ENCODE measurements at places on chromosomes 1 and 21.

DNA sequence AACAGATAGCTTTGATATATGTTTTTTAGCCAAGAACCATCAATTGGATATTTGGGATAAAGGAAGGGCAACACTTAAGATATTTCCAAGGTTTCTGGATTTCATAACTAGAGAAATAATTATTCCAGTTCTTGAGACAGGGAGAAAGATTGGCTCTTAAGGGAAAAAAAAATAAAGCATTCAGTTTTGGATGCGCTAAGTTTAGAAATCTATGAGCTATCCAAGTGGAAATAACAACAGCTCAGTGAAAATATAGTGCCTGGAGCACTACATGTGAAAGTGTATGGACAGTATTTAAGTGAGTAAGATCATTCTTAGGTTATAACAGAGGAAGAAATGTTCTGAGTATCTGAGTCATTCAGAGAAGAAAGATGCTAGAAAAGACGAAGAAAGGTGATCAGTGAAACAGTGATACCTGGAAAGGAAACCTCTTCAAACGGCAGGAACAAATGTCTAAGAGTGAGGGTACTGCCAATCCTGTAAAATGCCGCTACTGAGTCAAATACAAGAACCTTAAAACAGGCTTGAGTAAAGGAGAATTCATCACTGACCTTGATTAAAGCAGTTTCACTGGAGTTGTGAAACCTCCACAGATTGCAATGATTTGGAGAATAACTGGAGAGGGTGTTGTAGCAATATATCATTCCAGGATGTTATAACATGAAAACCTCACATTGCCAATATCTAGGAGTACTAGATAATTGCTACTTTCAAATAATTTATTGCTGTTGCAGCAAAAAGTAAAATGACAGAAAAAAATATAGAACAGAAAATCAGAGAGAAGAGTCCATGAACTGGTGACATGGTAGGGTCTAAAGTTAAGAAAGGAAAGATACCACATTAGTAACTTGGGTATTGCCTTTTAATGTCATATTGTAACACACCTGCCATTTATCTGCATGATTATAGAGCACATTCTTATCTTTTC is 482.1 kb upstream of the RGS18 start:
- DNase-seq: no peak

DNA sequence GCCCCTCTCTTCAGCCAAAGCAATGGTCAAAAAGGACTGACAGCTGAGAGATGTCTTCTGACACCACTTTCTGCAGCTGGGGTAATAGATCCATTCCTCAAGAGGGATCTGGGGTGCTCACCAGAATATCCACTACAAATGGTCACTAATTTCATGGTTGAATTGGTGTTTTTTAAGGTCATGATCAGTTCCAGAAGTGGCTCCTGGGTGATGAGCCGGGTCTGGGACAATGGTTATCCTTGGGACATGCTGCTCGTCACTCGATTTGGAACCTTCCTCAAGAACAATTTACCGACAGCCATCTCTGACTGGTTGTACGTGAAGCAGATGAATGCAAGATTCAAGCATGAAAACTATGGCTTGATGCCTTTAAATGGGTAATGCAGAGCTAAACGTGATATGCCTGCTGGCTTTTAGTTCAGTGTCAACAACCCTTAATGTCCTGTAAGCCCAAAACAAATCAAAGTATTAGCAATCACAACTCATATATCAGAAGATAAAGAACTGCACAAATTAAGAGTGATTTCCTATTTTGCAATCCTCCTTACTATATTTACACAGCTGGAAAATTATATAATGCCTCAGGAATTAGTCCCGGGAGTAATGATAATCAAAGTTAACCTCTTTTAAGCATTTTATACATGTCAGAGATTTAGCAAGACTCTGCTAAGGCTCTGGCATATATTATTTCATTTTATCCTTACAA is 20.1 kb downstream of the FMO3 start:
- DNase-seq: no peak

GRCh38 chr1:35706846-35707600 is 11.7 kb downstream of the C1orf216 start:
- no peak for DNase-seq

- no peak for DNase-seq
Observed at GRCh38 chr1:93615582-93616150, 66.0 kb downstream of the BCAR3 start.

- no peak for DNase-seq
Observed at GRCh38 chr1:169307176-169307575, 60.4 kb downstream of the NME7 start.

GRCh38 chr1:24901791-24902470 is 28.1 kb downstream of the RUNX3 start:
- DNase-seq: no peak

DNA sequence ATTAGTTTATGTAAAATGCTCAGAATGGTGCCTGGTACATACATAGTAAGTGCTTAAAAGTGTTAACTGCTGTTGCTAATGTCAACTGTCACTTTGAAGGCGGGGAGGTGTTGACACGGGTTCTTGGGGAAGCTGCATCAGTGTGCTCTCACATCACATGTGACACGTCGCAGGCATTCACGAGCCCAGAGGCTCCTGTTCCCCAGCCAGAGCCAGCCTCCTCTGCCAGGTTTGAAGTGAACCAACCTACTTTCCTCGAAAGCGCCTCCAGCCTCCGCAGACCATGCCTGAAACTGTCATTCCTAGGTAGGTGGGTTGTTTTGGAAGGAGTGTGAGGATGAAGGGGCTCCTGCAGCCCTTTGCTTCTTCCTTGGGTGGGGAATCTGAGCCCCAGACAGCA is 13.8 kb downstream of the GALNT2 start:
- DNase-seq: no peak

DNA sequence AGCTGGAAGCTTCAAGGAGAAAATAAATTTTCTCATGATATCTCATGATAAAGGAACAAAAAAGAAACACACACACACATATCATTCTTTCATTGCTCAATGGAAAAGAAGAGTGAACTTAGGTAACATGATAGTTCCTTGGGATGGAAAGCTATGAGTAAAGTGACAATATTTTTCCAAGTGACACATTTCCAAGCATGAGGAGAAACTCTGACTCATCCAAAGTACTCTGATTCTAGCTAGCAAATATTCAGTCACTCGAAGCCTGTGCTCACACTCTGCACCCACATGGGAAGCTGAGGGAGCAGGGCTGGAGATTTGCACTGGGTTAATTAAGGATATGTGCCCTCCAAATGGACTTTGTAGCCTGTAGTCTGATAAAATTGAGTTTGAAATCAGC is 222.4 kb downstream of the LRRC40 start:
- DNase-seq: no peak

DNA sequence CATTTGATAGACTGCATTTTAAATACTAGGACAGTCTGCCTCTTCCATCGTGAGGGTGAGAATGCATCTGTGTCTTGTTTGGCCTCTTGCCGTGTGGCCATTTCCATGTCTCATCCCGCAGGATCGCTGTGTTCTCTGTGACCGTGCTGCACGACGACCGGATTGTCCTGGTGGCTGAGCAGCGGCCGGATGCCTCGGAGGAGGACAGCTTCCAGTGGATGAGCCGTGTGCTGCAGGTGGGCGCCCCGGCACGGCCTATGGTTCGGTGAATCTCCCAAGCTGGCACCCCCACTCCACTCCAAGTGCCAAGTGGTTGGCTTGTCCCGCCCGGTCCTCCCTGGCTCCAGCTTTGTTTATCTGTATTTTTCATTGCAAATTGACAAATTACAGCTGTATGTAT is 55.2 kb downstream of the S100B start:
- no peak for DNase-seq

DNA sequence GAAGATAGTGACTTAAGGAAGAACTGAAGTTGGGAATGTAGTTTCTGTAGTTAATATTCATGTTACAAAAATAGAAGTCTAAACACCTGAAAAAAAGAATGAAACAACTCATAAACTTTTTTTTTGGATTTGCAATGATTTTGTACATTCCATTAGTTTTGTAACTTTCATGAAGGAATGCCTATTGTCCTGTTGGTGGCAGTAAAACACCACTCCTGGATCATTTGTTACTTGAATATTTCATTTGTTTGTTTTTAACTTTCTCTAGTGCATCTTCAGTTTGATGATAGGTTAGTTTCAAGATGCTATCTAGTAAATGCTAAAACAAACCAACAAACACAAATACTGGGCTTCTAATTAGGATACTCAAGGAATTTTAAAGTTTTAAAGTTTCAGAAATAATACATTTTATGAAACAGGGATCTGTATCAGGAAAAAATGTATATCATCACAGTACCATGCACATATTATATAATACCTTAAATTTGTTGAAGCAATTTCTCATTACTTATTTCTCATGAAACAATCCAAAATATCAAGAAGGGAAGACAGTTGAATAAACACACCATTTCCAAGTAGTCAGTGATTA is 229.7 kb upstream of the CACYBP start:
- DNase-seq: no peak

DNA sequence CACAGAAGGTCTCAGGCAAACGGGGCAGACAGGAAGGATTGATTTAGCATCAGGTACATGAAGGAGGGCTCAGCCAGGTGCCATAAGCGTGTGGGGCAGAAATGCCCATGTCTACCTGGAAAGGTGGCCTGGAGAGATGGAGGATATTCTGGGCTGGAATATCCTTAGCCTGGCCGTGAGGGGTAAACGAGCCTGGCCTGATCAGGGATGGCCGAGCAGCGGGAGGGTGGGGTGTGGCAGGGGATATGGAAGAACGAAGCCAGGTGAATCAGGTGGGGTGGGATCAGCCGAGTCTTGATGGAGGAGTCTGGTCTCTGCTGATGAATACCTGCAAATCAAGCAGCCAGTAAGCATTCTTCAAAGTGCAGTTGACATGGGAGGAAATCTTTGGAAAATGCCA is 35.5 kb upstream of the TTC22 start:
- no peak for DNase-seq

DNA sequence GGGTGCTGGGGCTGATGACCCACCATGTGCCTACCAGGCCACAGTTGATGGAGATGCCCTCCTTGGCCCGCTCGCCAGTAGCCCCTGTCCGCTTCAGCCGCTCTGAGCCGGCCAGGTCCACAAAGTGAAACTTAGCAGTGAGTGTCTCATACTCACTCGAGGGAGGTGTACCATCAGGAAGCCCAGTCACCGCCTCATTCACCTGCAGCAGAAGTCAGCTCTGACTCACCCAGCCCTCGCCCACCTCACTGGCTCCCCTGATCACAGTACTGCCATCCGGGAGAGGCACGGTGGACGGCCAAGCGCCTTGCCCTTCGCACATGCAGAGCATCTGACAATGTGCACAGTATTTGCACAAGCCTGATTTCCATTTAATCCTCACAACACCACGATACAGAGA is 18.8 kb downstream of the KIF21B start:
- DNase-seq: no peak

DNA sequence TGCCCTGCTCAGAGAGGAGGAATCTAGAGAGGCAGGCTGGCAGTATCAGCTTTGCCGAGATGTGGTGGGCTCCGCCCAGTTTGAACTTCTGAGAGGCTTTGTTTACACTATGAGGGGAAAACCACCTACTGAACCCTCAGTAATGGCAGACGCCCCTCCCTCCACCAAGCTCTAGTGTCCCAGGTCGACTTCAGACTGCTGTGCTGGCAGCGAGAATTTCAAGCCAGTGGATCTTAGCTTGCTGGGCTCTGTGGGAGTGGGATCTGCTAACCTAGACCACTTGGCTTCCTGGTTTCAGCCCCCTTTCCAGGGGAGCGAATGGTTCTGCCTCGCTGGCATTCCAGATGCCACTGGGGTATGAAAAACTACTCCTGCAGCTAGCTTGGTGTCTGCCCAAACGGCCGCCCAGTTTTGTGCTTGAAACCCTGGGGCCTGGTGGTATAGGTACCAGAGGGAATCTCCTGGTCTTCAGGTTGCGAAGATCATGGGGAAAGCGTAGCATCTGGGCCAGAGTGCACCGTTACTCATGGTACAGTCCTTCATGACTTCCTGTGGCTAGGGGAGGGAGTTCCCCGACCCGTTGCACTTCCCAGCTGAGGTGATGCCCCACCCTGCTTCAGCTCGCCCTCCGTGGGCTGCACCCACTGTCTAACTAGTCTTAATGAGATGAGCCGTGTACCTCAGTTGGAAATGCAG is 43.6 kb downstream of the C21orf91 start:
- DNase-seq: no peak

DNA sequence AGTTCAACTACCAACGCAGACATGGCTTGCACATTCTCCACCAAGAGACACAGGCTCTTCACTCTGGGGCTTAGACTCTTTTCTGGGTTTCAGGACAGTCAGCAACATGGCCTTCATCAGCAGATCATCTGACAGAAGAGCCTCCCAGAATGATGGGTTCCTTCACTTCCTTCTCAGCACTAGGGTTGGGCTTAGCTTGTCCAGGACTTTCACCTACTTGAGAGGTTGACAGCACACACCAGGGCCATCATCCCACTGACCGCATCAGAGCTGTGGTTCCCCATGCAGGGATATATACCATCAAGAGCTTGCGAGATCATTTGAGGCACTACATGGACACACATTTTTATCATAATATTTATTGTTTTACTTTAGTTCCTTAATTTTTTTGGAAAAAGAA is 10.4 kb upstream of the NCF2 start:
- no peak for DNase-seq

DNA sequence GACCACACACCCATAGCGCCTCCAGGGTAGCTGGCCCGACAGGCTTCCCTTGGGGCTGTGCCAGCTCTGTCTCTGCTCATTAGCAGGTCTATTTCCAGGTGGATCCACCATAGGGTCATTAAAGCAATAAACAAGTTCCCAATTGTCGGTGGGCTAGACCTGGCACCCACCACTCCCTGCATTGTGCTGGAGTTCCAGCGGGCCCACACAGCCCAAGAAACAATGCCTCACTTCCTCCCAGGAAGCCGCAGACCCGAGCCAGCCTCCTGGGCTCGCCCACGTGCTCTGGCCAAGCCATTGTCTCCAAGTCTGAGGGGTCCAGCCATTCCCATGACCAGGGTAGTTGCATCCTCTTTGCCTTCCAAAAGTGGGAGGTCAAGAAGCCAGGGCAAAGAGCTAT is 27.5 kb upstream of the SOX13 start:
- DNase-seq: no peak

DNA sequence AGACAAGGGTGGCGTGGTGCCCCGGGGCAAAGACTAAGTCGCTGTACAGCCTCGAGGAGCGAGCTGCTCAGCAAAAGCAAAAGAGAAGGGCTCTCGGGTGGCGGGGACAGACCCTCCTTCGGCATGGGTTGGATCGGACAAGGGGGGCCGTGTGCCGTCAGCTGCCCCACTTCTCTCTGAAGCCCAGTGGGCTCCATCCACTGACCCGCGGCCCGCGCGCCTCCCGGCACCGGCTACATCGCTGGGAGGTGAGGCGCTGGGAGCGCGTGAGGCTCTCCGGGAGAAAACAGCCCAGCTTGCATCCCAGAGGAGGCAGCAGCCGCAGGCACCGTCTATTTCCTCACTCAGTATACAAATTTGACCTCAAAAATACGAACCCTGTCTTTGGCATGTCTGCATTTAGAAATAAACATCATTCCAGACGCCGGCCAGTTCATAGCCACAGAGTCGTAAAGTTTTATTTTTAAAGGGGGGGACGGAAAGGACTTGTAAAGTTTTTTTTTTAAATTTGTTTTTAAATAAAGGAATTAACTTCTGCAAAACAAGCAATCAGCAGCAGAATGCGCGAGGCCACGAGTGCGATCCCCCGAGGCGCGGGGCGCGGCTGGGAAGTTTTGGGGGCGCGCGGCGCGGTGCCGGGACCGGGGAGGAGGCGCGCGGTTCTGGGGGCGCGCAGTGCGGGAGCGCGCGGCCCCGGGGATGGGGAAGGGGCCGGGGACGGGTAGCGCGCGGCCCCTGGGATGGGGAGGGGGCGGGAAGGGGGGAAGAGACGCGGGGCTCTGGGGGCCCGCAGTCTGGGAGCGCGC is 689 bp upstream of the GPR137B start:
- DNase-seq: no peak

Measured in stimulated activated CD4-positive, alpha-beta T cell treated with anti-CD3 and anti-CD28 coated beads, TNF-alpha, amount 100 ng/mL, for 1 hour (primary cell).